Left ventricle myocardium inferior (tissue), 1 donor: ENCODE measurements at places on chromosomes 12 and 14. TPM values are rescaled to one million over a fixed set of nuclear protein-coding genes. Genes with fewer than 3 reads are reported as not detected.

DNA sequence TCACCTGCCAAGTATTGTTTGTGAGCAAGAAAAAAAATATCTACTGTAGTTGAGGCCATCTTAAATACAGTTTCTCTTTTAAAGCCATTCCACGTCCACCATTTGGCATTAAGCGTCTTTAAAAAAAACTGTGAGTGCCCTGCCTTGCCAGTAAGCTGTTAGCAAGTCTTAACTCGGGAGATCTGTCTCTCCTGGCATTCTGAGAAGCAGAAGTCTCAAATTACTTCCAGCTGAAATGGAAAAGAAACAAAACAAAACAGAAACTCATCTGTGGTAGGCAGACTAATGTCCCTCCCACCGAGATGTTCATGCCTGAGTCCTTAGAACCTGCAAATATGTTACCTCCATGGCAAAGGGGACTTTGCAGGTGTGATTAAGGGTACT is 126.2 kb downstream of the CRADD start:
- peaks cover 60% of the 10 kb centered on the region for H3K4me1 ChIP-seq
- DNase-seq: no peak
- H3K36me3 ChIP-seq: no peaks in the 10 kb centered on the region

DNA sequence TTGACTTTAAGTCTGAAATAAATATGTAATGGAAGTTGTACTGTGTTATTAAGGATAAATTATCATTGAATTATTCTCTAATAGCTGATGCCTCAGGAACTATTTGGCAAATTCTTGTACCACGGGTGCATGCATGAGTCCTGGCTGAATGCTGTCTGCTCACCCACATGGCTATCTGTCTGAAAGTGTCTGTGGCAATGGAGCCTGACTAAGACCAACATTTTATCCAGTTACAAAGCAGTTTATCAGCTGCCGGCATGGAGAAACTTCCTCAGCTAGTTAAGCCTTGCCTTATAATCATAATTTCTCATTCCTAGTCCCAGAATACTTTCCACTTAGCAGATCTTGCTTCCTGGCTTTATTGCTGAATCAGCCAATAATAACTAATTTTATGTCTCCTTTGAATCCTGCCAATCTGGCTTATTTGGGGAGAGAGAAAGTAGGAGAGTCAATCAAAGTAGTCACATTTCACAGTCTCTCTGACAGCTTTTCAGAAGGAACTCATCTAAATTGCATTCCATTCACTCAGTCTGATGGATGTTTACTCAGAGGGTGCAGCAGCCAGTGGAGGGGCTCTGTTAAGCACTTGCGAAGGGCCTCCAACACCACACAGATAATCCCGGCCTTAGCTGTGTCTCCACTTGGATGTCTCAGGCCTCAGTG is 280.6 kb upstream of the CLEC14A start:
- no peak for DNase-seq
- no peaks in the 10 kb centered on the region for H3K36me3 ChIP-seq
- no peaks in the 10 kb centered on the region for H3K4me1 ChIP-seq
- H3K27me3 ChIP-seq: no peaks in the 10 kb centered on the region
- no peak overlapping the region for H3K27ac ChIP-seq

The FAM186B gene
- total RNA-seq: 0.33 TPM

- DNase-seq: peak; percentile 45
- H3K4me3 ChIP-seq: no peak overlapping the region
- peaks cover 99% of the 10 kb centered on the region for H3K4me1 ChIP-seq
- H3K27me3 ChIP-seq: no peaks in the 10 kb centered on the region
Measured at GRCh38 chr14:69693145-69693544, 73.8 kb upstream of the SRSF5 start.

The IAPP gene
- not detected for total RNA-seq

DNA sequence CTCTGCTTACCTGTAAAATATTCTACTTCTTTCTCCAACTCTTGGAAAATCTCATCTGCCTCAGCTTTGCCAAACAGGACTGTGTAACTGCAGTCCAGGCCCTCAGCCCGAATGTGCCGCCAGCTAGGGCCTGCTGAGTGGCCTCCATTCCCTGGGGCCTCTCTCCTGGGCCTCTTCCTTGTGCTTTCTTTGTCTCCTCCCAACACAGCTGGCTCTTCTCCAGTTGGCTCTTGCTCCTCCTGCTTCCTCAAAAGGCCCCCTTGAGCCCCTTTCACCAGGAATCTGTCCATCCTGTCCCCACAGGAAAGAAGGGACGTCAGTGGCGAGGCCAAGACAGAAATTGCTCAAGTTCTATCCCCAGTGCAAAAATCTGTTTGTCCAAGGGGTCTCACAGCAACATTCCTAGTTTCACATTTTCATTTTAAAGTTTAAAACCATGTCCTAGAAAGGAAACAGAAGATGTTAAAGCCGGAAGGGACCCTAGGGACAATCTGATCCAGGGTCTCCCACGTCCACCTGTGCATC is 713 bp downstream of the ALKBH2 start:
- H3K36me3 ChIP-seq: peaks cover 30% of the 10 kb centered on the region
- DNase-seq: no peak
- peak overlapping the region; percentile 73 for H3K4me3 ChIP-seq
- peak overlapping the region; percentile 78 for H3K27ac ChIP-seq

DNA sequence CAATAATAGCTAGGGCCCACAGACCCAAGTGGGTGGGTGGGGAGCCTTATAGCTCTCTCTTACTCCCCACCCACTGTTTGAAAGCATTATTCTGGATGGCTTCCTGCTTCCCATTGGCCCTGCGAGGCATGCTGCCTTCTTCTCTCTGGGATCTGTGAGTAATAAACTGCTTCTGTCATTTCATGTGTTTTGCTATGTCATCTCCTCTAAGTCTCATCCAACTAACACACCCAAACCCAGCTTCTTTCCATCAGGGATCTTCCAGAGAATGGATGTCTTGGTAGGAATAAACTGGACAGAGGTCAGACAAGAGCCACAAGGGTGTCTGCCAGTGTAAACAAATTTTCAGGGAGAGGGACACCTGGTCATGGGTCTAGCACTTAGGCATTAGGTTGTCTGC is 66.4 kb upstream of the BDKRB2 start:
- H3K27me3 ChIP-seq: peaks cover 13% of the 10 kb centered on the region
- H3K27ac ChIP-seq: no peak overlapping the region
- no peak overlapping the region for H3K4me3 ChIP-seq
- H3K36me3 ChIP-seq: no peaks in the 10 kb centered on the region
- no peaks in the 10 kb centered on the region for H3K4me1 ChIP-seq

DNA sequence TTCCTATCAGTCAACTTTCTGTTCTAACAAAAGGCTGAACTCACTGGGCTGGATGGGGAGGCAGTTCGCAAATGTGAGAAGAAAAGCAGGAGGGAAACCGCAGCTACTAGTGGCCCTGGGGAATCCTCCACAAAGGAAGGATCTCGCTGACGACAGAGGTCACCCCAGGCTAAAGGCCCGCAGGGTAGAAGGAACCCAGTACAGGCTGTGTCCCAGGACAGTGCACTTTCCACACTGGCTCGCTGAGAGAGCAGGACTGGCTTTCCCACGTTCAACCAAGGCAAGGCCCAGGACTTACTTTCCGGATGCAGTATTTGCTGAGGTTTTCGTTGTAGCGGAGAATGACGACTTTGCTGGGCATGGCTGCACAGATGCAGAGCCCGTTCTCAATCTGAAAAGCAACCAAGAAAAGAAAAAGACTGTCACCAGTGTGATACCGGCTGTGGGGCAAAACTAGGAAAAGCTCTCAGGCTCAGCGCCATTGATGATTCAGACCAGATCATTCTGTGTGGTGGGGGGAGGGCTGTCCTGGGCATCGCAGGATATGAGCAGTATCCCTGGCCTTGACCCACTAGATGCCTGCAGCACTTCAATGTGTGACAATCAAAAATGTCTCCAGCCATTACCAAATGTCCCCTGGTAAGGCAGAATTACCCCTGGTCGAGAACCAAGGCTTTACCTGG is 36.3 kb downstream of the PRKAB1 start:
- H3K4me1 ChIP-seq: peaks cover 17% of the 10 kb centered on the region
- H3K27ac ChIP-seq: peak overlapping the region; percentile 83
- DNase-seq: peak; percentile 55
- no peaks in the 10 kb centered on the region for H3K27me3 ChIP-seq
- no peaks in the 10 kb centered on the region for H3K36me3 ChIP-seq

- no peaks in the 10 kb centered on the region for H3K27me3 ChIP-seq
- no peak for DNase-seq
- no peak overlapping the region for H3K27ac ChIP-seq
- H3K4me1 ChIP-seq: peaks cover 39% of the 10 kb centered on the region
- H3K36me3 ChIP-seq: peaks cover 22% of the 10 kb centered on the region
- no peak overlapping the region for H3K4me3 ChIP-seq
Measured at GRCh38 chr14:89598548-89599186, 181.6 kb upstream of the FOXN3 start.

- peak overlapping the region; percentile 75 for H3K27ac ChIP-seq
- DNase-seq: peak; percentile 64
- H3K27me3 ChIP-seq: no peaks in the 10 kb centered on the region
- peaks cover 22% of the 10 kb centered on the region for H3K4me1 ChIP-seq
- no peaks in the 10 kb centered on the region for H3K36me3 ChIP-seq
Measured at GRCh38 chr12:55736780-55737580, 5.9 kb upstream of the GDF11 start.

- H3K36me3 ChIP-seq: peaks cover 21% of the 10 kb centered on the region
- H3K27me3 ChIP-seq: peaks cover 4% of the 10 kb centered on the region
- peak overlapping the region; percentile 91 for H3K27ac ChIP-seq
- H3K4me3 ChIP-seq: peak overlapping the region; percentile 77
- peaks cover 93% of the 10 kb centered on the region for H3K4me1 ChIP-seq
- DNase-seq: no peak
Measured at GRCh38 chr12:119182701-119183493, 4.2 kb downstream of the HSPB8 start.

The MYH7 gene
- 14,853 TPM for total RNA-seq

DNA sequence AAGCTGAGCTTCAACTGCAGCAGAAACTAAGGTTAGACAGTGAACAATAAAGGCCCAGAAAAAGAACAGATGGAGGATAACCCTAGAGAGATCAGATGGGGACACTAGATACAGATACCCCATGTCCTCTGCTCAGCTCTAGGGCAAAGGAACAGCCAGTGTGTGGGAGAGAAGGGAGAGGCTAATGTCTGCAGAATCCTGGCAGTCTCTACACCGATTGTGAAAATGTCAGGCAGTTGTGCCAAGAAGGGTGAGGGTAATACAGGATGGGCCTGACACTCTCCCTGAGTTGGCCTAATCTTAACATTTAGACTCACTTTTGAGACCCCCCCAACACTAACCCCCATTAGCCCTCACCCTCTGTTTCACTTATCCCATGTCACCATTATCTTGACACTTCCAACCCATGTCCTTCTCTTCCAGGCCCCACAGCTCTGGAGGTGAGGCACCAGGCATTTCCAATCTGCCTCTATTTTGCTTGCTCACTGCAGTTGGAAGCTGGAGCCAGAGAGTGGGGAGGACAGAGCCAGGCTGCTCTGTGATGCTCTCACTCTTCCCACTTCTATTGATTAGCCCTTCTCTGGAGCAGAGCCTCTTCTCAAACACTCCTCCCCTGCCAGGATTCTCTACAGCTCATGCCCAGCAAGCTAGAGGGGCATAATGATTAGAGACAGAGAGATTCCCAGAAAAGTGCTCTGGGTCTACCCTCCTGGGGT is 3.0 kb upstream of the BLOC1S1 start:
- peak overlapping the region; percentile 80 for H3K4me3 ChIP-seq
- peaks cover 82% of the 10 kb centered on the region for H3K4me1 ChIP-seq
- no peaks in the 10 kb centered on the region for H3K27me3 ChIP-seq
- no peaks in the 10 kb centered on the region for H3K36me3 ChIP-seq

GRCh38 chr12:79885911-79886490 is 48.9 kb downstream of the PPP1R12A start:
- H3K4me1 ChIP-seq: peaks cover 96% of the 10 kb centered on the region
- no peaks in the 10 kb centered on the region for H3K27me3 ChIP-seq
- H3K36me3 ChIP-seq: no peaks in the 10 kb centered on the region
- no peak for DNase-seq
- peak overlapping the region; percentile 51 for H3K27ac ChIP-seq

- peak overlapping the region; percentile 33 for H3K4me3 ChIP-seq
- peak overlapping the region; percentile 94 for H3K27ac ChIP-seq
- H3K4me1 ChIP-seq: peaks cover 40% of the 10 kb centered on the region
- DNase-seq: peak; percentile 91
- H3K27me3 ChIP-seq: no peaks in the 10 kb centered on the region
Measured at GRCh38 chr12:591167-592023, 71.8 kb downstream of the NINJ2 start.

DNA sequence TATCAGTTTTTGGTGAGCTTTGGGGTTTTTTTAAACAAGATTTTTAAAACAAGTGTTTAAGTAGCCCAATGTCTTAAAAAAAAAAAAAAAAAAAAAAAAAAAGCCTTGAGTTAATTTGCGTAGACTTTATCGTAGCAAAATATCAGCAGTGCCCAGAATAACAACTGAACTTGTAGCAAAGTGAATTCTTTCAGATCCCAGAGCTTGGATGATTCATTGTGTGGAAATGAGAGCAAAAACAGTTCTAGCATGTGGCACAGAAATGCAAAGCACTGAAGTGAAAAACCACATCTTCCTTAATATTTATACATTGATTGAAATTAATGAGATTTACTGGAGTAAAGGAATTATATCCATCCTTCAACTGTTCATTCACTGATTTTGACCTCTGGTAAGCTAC is 258.1 kb downstream of the EGLN3 start:
- H3K4me3 ChIP-seq: no peak overlapping the region
- no peak overlapping the region for H3K27ac ChIP-seq
- no peak for DNase-seq
- H3K27me3 ChIP-seq: no peaks in the 10 kb centered on the region

GRCh38 chr12:96880220-96880619 is 26.8 kb upstream of the NEDD1 start:
- no peaks in the 10 kb centered on the region for H3K4me1 ChIP-seq
- peaks cover 2% of the 10 kb centered on the region for H3K27me3 ChIP-seq
- no peaks in the 10 kb centered on the region for H3K36me3 ChIP-seq
- no peak for DNase-seq
- no peak overlapping the region for H3K27ac ChIP-seq
- H3K4me3 ChIP-seq: no peak overlapping the region
